Activated CD8-positive, alpha-beta memory T cell treated with anti-CD3 and anti-CD28 coated beads for 1 hour (primary cell): ENCODE measurements at places on chromosomes 1 and 21.

GRCh38 chr1:237684236-237684635 lies 206.5 kb downstream of the ZP4 start:
- DNase-seq: no peak

DNA sequence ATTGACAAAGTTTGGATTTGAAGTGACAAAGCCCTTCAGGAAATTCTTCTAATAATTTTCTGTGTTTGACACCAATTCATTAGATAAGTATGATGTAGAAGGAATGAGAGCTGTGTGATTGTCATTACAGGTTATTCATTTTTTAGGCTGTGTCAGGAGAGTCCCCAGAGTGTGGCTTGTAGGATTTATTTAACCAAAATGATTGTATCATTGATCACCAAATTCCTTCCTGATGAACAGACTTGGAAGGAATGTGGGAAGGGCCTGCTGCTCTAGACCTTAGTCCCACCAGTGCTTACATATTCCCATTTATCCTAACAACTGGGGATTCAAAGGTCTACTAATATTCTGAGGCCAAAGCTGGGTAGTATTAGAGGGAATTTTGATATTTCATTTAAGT lies 383.3 kb upstream of the KAZN start:
- DNase-seq: no peak

GRCh38 chr1:104291156-104291555 lies 541.5 kb downstream of the AMY1C start:
- no peak for DNase-seq

GRCh38 chr1:119275145-119276134 lies 93.1 kb upstream of the HAO2 start:
- DNase-seq: no peak

- no peak for DNase-seq
These were observed 184.4 kb upstream of the GALNT2 start for GRCh38 chr1:229882621-229883020.

GRCh38 chr1:28646040-28646439 lies 2.4 kb upstream of the RNU11 start:
- no peak for DNase-seq

DNA sequence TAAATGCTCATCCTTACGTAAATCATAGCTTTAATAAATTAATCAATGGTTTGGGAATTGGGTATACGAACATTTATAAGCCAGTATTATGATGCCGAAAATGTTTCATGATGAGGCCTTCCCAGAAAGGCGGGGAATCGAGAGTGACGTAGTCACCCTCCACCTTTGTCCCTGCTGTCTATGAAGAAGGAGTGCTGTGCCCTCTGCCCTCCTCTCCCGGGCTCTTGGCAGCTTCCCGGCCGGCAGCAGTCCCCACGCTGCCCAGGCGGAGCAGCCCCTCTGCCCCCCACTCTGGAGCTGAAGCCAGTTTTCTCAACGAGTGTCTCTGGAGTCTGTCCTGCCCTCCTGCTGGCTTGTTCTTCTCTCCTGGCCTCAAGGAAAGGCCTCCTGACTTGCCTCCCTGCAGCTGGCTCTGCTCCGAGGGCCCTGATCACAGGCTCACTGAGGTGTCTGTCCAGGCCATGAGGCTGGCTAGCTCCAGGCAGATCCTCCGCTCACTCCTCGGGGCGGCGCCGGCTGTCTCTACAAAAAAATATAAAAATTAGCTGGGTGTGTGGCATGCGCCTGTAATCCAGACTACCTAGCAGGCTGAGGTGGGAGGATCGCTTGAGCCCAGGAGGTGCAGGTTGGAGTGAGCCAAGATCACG lies 150.7 kb upstream of the COL6A1 start:
- DNase-seq: no peak

- no peak for DNase-seq
These were observed 1.7 kb upstream of the TRAPPC10 start for GRCh38 chr21:44010429-44010828.

DNA sequence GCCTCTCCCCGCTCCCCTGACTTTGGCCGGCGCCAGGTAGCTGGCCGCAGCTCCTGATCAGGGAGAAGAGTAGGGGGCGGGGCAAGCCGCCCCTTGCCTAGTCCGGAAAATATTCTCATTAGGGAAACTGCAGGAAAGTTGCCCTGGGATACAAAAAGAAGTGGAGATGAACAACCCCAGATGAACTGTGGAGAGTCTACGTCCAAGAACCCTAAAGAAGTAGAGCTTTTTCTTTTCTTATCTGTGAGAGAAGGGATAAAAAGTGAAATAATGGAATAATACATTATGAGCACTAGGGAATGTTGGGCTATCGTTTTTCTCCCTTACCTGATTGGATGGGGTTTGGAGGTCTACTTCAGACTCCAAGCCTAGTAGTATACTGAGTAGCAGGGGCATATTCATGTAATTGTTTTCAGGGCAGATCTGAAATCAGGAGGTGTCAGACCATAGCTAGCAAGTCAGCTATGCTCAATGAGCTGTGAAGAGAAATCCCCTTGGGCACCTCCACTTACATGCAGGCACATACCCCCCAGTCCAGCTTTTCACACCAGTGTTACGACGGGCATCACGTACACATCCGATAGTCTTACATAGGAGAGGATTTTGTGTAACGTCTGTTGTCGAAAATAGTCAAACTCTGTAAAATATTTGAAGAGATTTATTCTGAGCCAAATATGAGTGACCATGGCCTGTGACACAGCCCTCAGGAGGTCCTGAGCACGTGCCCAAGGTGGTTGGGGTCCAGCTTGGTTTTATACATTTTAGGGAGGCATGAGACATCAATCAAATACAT lies 1.7 kb upstream of the DUSP10 start:
- DNase-seq: no peak

GRCh38 chr21:42316891-42317290 lies 1.7 kb upstream of the TFF3 start:
- no peak for DNase-seq

DNA sequence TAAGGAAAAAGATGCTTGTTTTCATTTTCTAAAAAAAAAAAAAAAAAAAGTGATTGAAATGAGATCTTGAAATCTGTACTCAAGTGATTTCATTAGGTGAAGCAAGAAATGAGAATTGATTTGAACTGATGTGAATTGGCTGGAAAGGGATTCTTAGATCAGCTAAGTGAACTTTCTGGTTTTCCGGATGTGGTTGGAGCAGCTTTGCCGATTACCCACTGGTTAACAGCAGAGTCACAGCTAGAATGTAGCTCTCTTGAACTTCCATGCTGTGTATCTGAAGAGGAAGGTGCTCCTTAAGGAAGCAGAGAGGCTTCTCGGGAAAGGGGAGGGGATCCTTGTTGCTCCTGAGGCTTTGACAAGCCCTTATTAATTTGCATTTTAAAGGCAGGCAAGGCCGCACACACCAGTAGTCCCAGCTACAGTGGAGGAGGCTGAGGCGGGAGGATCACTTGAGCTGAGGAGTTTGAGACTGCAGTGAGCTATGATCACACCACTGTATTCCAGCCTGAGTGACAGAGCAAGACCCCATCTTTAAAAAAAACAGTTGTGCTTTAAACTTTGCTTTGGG lies 28.7 kb upstream of the PWP2 start:
- no peak for DNase-seq

DNA sequence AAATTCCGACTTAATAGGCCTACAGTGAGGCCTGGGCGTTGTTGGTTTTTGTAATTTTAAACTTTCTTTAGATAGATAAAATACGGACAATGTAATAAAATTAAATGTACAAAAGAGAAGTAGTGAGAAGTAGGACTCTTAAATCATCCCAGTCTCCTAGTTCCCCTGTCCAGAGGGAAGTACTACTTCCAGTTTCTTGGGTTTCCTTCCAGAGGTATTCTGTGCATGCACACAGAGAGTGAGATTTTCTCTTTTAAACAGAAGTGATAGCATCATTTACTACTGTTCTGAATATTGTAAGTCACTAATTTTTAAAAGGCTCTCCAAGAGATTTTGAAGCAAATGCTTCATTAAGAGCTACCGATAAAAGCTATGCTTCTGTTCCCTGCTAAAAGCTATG lies 7.2 kb upstream of the FNBP1L start:
- no peak for DNase-seq

DNA sequence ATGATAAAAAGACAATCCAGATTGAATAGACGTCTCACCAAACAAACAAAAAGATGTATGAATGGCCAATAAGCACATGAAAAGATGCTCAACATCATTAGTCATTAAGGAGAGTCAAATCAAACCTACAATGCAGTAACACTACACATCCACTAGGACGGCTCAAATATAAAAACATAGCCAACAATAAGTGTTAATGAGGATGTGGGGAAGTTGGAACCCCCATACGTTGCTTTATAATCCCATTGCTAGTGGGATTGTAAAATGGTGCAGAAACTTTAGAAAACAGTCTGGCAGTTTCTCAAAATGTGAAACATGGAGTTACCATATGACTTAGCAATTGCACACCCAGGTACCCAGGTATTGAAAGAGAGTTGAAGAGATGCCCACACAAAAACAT lies 14.7 kb upstream of the IL24 start:
- no peak for DNase-seq

- no peak for DNase-seq
These were observed 31.4 kb upstream of the KIRREL1 start for GRCh38 chr1:157961805-157962762.

- no peak for DNase-seq
These were observed 6.7 kb upstream of the PTGER3 start for GRCh38 chr1:71054281-71054731.

GRCh38 chr1:190067592-190067991 lies 410.1 kb downstream of the BRINP3 start:
- no peak for DNase-seq

GRCh38 chr1:94433866-94434265 lies 15.7 kb downstream of the ABCD3 start:
- DNase-seq: no peak

GRCh38 chr1:154786804-154787570 lies 83.1 kb downstream of the KCNN3 start:
- DNase-seq: no peak

DNA sequence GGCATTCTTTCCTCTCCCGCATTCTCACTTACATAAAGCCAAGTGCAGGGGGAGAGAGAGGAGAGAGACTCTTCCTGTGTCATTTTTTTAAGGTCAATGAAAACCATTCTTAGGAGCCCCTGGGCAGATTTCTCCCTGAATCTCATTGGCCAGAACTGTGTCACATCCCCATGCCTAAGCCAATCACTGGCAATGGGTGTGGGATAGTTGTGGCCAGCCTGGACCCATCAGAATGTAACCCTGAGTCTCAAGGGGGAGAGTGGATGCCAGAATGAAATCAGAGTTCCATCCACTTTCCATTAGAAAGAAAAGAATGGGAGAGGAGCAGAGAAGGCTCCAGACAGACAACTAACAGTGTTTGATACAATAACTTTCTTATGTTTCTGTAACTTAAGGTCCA lies 31.2 kb upstream of the COQ8A start:
- DNase-seq: no peak

GRCh38 chr1:190957565-190957964 lies 479.9 kb upstream of the BRINP3 start:
- DNase-seq: no peak

GRCh38 chr1:145997016-145997717 lies 788 bp upstream of the TXNIP start:
- DNase-seq: peak; percentile 17

GRCh38 chr1:31703431-31704270 lies at the start of gene COL16A1:
COL16A1 (minus strand) TSS chr1:31704017; CDS start chr1:31702193, 1,824 bp downstream.
- DNase-seq: no peak

DNA sequence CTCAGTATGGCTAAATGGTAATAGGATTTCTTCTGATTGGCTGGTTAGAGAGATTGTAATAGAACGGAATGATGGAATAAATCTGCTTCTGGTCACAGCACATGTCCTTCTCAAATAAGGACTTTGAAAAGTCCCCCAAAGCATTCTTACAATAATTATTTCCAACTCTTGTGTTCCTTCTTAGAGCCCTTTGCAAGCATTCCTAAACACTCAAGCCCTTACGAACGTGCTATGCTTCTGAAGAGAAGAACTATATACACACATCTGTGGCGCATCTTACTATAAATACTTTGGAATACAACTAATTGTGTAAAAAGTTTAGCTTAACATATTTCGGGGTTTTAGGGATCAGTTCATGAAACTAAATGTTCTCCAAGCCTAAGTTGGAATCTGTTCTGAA lies 25.6 kb downstream of the CLIC4 start:
- DNase-seq: no peak

DNA sequence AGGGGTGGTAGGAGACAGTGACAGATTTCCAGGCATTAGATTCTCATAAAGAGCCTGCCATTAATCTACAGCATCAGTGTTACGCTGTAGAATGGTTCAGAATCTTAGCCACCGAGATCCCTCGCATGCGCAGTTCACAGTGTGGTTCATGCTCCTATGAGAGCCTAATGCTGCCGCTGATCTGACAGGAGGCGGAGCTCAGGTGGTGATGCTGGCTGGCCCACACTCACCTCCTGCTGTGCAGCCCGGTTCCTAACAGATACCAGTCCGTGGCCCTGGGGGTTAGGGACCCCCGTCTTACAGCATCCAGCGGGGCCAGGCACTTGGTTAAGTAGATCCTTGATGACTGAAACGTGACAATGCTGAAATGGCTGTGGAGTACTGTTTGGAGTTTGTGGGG lies 163.6 kb upstream of the C1orf21 start:
- DNase-seq: no peak

DNA sequence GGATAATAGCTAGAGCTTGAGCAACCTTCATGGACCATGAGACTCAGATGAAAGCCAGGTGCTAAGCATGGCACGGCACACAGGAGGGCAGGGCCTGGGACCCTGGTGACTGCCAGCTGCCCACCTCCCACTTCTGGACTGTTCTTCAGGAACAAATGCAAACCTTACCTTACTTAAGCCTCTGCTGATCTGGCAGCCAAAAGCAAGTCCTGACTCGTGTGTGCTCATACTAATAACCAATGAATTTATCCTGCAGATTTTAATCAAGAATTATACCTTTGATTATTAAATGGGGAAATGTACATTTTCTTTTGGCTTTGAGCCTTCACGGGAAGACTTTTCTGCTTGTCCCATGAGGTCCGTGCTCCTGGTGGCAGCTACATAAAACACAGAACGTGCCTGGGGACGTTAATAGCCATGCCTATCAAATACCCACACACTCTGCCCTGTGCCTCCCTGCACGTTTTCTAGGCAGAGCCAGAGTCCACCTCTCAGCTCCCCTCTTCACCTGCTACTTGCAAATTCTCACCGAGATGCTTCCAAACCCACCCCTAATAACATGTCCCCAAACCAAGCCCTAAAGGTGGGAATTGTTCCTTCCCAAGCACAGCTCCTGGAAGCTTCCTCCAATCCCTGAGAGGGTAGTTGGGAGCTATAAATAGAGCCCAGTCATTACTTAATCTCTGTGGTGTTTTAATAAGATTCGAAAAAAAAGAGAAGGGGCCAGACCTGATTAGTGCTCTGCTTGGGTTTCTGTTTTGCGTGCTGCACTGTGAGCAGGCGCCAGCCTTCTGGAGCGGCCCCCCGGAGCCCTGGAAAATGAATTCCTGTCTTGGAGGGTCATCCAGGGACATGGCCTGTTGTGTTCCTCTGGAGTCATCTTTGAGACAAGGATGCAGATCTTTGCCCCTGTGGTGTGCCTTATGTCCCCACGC lies 33.5 kb downstream of the SLC1A7 start:
- DNase-seq: no peak

DNA sequence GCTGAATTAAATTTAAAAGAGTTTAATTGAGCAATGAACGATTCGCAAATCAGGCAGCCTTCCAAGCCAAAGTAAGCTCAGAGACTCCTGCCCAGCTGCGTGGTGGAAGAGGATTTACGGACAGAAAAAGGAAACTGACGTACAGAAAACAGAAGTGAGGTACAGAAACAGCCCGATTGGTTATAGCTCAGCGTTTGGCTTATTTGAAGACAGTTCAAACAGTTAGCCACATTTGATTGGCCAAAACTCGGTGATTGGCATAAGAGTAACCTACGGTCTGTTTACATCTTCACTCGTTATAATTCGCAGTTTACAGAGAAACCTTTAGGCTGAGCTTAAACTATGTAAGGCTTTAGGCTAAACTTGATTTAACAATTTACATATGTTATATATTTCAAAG lies 46.9 kb downstream of the CR1L start:
- DNase-seq: no peak
